Spleen (tissue), 13 donors: ENCODE measurements at places on chromosomes 3 and 15. TPM values are rescaled to one million over a fixed set of nuclear protein-coding genes. Genes with fewer than 3 reads are reported as not detected.
A peak's percentile ranks its signal among the peaks of the same experiment; 100 is the strongest.

DNA sequence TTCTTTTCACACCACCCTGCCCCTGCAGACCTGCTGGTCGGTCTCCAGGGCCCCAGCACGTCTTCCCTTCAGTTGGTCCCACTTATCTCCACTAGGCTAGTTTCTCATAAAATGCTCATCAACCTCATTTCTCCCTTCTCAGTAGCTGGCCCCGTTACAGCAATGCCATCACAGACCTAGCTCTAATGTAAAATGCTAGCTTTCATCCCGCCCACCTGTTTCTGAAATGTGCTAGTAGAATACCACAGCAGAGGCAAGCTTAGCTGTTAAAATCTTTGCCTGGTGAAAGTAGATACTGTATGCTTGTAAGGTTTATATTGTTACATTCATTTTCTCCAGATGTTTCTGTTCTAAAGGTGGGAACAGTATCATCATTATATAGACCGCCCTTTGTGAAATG is 13.1 kb downstream of the MKRN2OS start:
- H3K27ac ChIP-seq: no peak overlapping the region
- no peaks in the 10 kb centered on the region for H3K4me1 ChIP-seq
- H3K36me3 ChIP-seq: no peaks in the 10 kb centered on the region
- no peak for DNase-seq
- no peaks in the 10 kb centered on the region for H3K27me3 ChIP-seq

DNA sequence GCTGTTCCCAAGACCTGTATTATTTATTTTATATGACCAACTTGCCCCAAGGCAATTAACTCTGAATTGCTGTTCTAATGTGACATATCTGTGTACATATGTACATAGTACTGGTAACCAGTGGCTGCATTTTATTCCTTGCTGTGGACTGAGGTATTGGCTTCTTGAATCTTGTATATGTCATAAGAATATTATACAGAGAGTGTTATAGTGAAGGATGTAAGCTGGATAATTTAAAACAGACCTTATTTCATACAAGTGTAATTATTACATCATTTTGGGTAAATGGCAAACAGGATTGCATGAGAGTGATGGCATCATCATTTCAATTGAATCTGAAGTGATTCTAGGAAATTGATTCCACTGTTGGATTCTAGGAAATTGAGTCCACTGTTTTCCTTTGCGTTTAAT is 32.9 kb downstream of the B3GALNT1 start:
- no peak overlapping the region for H3K27ac ChIP-seq
- H3K27me3 ChIP-seq: no peaks in the 10 kb centered on the region
- no peak overlapping the region for H3K4me3 ChIP-seq
- H3K36me3 ChIP-seq: no peaks in the 10 kb centered on the region
- peaks cover 4% of the 10 kb centered on the region for H3K4me1 ChIP-seq

SCN11A gene
- 1.5 TPM for polyA plus RNA-seq

DNA sequence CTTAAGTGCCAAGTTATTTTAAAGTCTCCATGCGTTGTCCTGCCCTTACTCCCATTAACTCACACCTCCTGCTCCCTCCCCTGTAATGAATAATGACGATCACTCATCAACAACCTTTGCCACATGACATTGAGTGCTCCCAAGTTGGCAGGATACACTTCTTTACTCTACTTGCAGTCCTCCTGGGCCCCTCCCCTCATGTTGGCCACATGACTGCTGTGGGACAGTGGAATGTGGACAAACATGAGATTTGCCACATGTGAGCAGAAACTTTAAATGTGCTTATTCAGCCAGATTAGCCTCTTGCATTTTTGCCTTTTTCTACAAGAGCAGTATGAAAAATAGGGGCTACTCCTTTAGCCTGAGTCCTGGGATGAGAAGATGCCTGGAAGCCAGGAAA is 167.9 kb downstream of the DCLK3 start:
- no peaks in the 10 kb centered on the region for H3K4me1 ChIP-seq
- no peak for DNase-seq
- no peaks in the 10 kb centered on the region for H3K27me3 ChIP-seq

DNA sequence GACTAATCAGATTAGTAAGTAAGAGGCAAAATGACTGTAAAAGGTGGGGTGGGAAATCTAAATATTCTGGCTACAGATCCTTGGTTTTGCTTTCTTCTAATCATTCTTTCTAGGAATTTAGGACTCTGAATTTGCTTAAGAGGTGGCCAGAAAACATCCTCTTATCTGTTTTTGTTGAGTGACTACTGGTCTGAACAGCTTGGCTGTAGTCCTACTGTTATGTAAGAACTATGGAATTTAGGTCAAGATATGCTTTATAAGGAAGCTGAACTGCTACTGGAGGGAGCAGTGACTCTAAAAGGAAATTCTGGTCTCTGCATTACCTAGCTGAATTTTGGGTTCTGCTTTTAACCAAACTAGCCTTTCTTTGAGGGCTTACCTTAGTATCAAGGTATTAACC is 33.5 kb upstream of the CSPG5 start:
- no peaks in the 10 kb centered on the region for H3K27me3 ChIP-seq
- H3K4me1 ChIP-seq: peaks cover 10% of the 10 kb centered on the region
- no peak overlapping the region for H3K4me3 ChIP-seq
- peak overlapping the region; percentile 35 for H3K27ac ChIP-seq
- no peaks in the 10 kb centered on the region for H3K36me3 ChIP-seq

DNA sequence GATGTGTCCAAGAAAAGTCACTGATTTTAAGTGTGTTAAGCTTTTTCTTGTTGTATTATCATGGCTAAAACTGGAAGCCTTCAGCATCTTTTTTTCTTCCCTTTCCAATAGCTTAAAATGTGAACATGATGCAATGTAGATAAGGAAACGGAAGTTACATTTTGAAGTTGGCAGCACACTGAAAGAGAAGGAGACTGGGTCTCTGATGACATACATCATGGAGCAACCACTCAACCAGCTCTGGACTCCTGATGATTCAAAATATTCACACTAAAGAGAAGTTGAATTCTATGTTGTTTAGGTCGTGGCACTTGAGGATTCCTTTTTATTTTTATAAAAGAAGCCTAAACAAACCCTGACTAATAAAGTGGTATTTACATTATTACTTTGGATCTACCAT is 488.3 kb upstream of the ALCAM start:
- no peaks in the 10 kb centered on the region for H3K36me3 ChIP-seq
- no peak overlapping the region for H3K4me3 ChIP-seq
- no peaks in the 10 kb centered on the region for H3K4me1 ChIP-seq
- no peak overlapping the region for H3K27ac ChIP-seq

GNAT1 gene
- 0.05 TPM for polyA plus RNA-seq

DNA sequence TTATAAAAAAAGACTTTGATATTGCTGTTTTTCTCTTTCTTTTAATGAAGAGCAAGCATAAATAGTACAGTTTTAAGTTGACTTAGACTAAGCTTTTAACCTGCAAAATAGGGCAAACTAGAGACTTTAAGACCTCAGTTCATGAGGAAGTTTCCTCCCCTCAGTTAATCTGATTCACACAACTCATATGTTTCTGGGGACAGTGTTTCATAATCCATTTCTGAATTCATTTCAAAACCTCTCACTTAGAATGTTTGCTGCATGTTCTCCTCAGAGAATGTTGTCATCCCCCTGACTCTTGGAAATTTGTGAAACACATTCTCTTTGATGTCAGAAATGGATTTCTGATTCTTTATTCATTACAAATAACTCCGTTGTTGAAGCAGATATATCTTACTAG is 79.3 kb upstream of the SKOR1 start:
- H3K4me3 ChIP-seq: no peak overlapping the region
- peaks cover 3% of the 10 kb centered on the region for H3K36me3 ChIP-seq
- no peak for DNase-seq
- H3K4me1 ChIP-seq: no peaks in the 10 kb centered on the region
- no peaks in the 10 kb centered on the region for H3K27me3 ChIP-seq

DNA sequence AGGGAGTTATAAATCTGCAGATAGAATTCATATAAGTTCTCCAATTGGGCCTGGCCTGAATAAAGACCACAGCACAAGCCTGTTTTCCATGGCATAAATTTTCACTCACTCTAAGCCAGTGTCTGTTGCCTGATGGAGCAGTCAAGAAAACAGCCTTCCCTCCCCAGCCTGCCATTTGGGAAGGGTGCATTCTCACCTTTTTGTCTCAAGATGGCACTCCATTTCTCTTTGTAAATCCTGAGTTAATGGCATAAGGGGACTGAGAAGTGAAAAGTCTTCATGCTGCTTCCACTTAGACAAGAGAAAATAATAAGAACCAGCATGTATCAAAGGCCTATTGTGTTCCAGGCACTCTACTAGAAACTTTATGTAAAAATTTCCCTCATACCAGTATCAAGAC is 115.6 kb upstream of the MANF start:
- no peaks in the 10 kb centered on the region for H3K36me3 ChIP-seq
- H3K4me1 ChIP-seq: no peaks in the 10 kb centered on the region
- H3K4me3 ChIP-seq: no peak overlapping the region
- no peak overlapping the region for H3K27ac ChIP-seq
- DNase-seq: no peak
- no peaks in the 10 kb centered on the region for H3K27me3 ChIP-seq

DNA sequence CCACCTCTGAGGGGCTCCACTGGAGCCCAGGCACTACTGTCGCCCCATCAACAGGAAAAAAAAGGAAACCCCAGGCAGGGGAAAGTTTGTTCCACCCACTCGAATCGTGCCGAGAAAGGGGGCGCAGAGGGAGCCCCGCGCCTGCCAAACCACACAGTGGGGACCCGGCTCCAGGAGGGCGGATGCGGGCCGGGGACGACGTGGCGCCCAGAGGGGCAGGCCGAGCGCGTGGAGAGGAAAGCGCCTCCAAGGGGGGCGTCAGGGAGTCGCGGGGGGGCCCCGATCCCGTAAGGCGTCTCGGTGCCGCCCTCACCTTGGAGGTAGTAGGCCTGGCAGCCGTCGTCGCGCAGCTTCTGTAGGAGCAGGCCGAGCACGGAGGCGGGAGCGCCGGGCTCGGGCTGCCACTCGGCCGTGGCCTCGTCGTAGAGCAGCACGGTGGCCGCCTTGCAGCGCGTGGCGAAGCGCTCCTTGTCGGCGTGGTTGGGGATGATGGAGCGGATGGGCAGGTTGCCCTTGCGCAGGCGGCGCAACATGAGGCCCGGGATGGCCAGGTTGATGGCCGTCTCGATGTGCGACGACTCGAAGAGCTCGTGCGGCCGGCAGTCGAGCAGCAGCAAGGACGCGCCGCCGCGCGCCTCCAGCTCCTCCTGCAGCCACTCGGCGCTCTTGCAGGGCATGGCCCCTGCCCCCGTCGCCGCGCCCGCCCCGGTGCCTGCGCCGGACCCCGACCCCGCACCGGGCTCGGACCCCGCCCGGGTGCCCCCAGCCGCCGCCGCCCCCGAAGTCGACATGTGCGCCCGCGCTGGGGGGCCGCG is 627 bp downstream of the DUSP7 start:
- peak; percentile 93 for DNase-seq
- H3K27me3 ChIP-seq: no peaks in the 10 kb centered on the region
- H3K4me3 ChIP-seq: peak overlapping the region; percentile 94
- H3K27ac ChIP-seq: peak overlapping the region; percentile 88

- H3K36me3 ChIP-seq: no peaks in the 10 kb centered on the region
- no peaks in the 10 kb centered on the region for H3K27me3 ChIP-seq
- no peaks in the 10 kb centered on the region for H3K4me1 ChIP-seq
- no peak overlapping the region for H3K4me3 ChIP-seq
- DNase-seq: no peak
Observed at GRCh38 chr3:169627789-169628188, 35.7 kb downstream of the MECOM start.

DNA sequence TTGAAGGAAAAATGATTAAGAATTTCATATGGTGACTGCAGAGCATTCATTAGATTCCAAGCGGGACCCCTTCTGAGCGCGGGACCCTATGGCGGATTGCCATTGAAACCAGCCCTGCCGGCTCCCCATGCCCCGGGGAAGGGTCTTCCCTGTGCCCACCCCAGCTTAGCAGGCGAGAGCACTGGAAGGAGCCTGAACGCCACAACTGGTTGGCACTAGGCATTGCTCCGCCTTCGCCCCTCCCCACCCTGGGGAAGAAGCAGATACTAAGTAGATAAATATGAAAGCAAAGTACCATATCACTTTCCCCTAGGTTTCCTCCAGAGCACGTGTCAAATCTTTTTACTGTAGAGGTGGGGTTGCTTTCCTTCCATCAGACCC is 70.7 kb downstream of the CYP19A1 start:
- peaks cover 22% of the 10 kb centered on the region for H3K4me1 ChIP-seq
- peak overlapping the region; percentile 47 for H3K4me3 ChIP-seq
- peaks cover 19% of the 10 kb centered on the region for H3K27me3 ChIP-seq
- H3K27ac ChIP-seq: no peak overlapping the region
- no peak for DNase-seq
- no peaks in the 10 kb centered on the region for H3K36me3 ChIP-seq

DNA sequence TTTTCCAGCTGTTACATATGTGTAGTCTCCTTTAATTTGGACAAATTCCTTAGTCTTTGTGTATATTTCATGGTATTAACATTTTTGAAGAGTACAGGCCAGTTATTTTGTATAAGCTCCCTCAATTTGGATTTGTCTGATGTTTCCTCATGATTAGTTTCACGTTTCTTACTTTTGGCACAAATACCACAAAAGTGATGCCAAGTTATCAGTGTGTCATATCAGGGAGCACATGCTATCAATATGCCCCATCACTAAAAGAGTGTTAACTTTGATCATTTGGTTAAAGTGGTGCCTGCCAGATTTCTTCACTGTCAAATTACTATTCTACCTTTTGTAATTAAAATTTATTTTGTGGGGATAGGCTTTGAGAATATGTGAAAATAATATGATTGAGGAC is 14.6 kb downstream of the PCNP start:
- no peak for DNase-seq
- H3K4me3 ChIP-seq: no peak overlapping the region
- H3K4me1 ChIP-seq: peaks cover 6% of the 10 kb centered on the region
- H3K27me3 ChIP-seq: no peaks in the 10 kb centered on the region
- peaks cover 48% of the 10 kb centered on the region for H3K36me3 ChIP-seq
- no peak overlapping the region for H3K27ac ChIP-seq
